ENCODE measurements at places on chromosomes 3 and 15.

DNA sequence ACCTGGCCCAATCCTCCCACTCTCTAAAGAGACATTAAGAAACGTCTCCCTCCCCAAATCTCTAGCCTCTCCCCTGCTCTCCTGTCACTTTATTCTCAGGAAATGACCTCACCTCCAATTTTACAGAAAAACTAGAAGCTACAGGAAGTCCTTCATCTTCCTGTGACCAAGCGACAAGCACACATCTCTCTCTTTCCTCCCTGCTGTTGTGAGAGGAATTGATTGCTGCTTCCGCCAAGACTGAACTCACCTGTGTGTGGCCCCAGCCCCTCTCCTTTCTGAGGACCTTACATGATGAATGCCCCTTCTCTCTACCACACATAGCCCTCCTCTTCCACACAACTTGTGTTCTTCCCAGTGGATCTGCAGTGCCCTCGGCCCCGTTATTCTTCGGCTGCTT, 18.2 kb downstream of the DNAJB8 start:
- DNase-seq, result no peak

- no peak for DNase-seq
These were observed 315.4 kb upstream of the LMCD1 start for GRCh38 chr3:8186213-8186612.

DNA sequence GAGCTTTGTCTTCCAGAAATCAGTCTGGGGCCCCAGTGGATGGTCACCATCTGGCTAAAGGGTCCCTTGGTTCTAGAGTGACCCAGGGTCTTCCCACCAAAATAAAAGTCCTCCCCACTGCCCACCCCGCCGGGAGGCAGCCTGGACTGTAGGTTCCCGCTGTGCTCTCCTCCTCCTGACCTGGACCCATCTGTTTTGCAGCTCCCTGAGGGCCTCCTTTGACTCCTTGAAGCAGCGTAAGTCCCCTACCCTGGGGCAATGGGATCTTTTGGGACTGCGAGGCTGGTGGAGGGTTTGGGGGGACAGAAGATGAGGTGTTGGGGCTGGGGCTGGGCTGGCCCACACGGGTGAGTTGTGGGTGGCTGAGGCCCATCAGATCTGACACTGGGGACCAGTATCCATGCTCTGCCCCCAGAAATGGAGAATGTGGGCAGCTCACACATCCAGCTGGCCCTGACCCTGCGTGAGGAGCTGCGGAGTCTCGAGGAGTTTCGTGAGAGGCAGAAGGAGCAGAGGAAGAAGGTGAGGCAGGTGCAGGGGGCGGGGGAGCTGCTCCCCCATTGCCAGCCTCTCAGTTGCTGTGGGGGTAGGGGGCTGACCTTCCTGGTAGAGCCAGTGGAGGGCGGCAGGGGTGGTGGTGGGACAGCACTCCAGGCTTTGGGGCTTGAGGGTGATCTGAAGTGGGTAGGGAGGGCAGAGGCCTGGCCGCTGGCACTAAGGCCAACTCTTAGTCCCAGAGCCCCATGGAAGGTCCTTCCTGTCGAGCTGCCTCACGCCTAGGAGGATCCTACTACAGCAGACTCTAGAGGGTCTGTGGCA, 30.4 kb downstream of the PSTPIP1 start:
- no peak for DNase-seq

- no peak for DNase-seq
These were observed 56.2 kb downstream of the ITGA11 start for GRCh38 chr15:68375716-68376220.

GRCh38 chr15:38238311-38238710, 14.3 kb upstream of the SPRED1 start:
- no peak for DNase-seq

DNA sequence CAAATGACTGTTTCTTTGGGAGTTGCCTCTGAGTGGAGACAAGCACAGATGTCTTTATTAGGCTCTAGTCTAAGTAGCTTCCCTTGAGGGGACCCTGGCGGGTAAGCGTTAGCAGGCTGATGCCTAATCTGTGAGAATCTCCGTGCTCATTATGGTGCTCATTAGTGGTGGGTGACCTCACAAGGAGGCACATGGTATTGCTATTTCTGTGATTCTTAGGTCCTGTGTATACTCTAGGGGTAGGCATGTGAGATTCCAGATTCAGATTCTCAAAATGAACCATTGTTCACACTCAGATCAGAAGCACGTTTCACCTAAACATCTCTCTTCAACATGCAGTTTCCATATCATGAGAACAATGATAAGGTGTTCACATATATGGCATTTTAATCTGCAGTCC, 809.7 kb downstream of the NR2F2 start:
- no peak for DNase-seq

- DNase-seq, result no peak
These were observed 126.2 kb upstream of the SYNPR start for GRCh38 chr3:63151897-63152296.

GRCh38 chr15:98874370-98874769, 133.2 kb downstream of the PGPEP1L start:
- DNase-seq, result no peak

- peak; percentile 76 for DNase-seq
These were observed 55.6 kb upstream of the CGNL1 start for GRCh38 chr15:57320631-57321220.

GRCh38 chr3:94070341-94070911, 7.6 kb downstream of the NSUN3 start:
- no peak for DNase-seq

GRCh38 chr15:27179789-27180188, 208.8 kb downstream of the GABRG3 start:
- DNase-seq, result no peak

DNA sequence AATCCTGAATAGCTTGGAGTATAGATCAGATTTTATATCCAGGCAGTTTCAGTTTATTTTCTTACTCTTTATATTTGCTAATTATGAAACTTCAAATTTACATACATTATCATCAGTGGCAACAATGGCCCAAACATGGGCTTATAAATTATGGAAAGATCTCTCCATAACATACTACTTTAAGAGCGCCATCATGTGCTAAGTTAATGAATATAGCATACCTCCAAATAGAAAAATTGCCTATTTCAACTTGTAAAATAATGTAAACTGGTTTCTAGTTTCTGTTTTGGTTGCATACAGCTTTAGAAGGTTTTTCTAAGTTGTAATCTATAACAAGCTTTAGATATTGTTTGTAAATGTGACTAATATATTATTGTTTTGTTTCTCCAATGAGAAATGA, 531.3 kb upstream of the UBE2E2 start:
- DNase-seq, result no peak

DNA sequence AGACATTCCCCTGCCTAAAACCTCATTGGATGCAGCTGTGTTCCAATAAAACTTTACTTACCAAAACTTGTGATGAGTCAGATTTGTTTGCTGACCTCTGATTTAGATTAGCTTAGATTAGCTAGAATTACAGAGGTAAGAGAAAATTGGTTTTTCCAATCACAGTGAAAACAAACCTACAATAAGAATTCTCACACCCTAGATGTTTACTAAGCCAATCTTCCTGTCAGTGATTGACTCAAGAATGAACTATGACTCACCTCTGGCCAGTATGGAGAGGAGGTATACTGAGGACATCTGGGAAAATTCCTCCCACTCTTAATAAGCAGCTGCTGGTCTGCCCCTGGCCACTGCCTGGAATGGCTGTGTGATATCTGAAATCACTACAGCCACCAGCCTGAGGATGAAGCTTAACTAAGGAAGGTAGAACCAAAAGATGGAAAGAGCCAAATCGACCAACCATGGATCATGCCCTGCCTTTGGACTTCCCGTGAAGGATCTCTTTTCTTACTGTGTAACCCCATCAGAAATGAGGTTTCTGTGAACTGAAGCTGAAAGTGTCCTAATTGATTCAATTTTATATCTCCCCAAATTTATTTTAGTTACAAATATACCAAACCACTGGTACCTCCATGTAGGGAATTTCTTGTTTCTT, 19.0 kb upstream of the GHSR start:
- DNase-seq, result peak; percentile 74

- DNase-seq, result no peak
These were observed 131.6 kb downstream of the SV2B start for GRCh38 chr15:91231703-91232102.

DNA sequence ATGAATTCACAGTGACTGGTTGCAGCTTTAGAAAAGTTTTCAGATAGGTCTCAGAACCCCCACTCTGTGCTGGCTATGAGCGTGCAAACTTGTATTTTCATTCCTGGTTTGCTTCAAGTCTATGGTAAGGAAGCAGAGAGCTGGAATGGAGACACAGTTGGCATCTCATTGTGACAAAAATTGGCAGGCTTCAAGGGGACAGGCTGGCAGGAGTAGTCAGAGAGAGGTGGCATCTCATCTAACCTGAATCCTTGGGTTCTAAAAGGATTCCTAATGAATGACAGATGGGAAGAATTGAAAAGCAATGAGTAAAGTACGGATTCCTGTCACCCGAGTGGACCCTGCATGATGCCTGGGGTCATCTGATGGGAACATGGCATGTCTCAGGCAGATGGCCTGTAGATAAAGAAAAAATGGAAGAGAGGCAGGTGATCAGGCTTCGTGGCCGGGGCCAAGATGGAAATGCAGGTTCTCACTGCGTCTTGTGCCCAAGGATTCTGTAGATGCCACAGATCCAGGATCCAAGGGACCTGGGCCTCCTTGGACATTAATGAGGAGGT, 89.4 kb upstream of the ABHD17C start:
- no peak for DNase-seq

- peak; percentile 39 for DNase-seq
These were observed 125.4 kb upstream of the RAD18 start for GRCh38 chr3:9088441-9089353.

GRCh38 chr15:85709250-85709649, 85.5 kb downstream of the KLHL25 start:
- DNase-seq, result no peak

DNA sequence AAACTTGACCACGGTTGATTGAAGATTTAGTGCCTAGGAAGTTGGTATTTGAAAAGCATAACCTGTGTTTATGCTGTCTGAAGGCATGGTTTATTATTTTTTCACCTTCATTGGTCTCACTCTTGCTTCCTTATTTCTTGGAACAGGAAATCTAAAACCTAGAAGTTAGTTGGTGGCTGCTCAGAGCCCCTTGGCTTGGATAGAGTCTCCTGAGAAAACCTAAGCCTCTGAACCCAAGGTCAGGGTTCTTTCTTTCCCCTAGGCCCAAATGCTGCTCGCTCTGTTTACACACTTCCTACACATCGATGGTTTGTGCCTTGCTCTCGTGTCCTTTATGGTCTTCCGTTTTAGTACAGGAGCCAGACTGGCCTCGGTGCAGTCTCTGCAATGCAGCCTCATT, 82.2 kb downstream of the TRAK1 start:
- no peak for DNase-seq

GRCh38 chr3:169931747-169932520, 20.6 kb downstream of the SAMD7 start:
- DNase-seq, result no peak

DNA sequence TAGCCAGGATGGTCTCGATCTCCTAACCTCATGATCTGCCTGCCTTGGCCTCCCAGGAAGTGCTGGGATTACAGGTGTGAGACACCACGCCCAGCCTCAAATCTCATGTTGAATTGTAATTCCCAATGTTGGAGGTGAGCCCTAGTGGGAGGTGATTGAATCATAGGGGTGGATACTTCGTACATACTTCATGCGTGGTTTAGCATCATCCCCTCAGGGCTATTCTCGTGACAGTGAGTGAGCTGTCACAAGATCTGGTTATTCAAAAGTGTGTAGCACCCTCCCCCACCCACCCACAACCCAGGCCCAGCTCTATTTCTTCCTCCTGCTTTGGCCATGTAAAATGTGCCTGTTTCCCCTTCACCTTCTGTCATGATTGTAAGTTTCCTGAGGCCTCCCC, 236.9 kb upstream of the IL12A start:
- DNase-seq, result no peak

DNA sequence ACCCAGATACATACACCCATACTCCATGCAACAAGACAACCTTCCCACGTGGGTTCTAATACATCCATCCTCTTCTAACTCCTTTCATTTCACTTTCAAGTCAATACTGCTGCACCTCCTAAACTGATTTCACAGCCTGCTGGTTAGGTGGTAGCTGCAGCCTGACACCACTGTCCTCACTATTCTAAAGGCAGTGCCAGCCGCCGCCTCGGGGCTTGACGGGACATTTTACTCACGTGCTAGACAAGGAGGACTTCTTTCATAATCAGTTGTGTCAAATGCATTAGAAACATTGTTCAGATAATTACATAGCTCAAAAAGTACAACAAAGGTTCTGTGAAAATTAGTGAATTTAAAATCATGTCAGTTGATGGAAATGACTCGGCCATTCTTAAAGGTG, 6.3 kb downstream of the UROC1 start:
- no peak for DNase-seq

GRCh38 chr3:126983653-126984390, 907 bp downstream of the PLXNA1 start:
- no peak for DNase-seq

- no peak for DNase-seq
These were observed 49.3 kb upstream of the LEKR1 start for GRCh38 chr3:156776871-156777270.

GRCh38 chr3:156469456-156469855, 85.5 kb downstream of the SSR3 start:
- DNase-seq, result peak; percentile 64

GRCh38 chr3:194257916-194258668, 93.0 kb downstream of the CPN2 start:
- DNase-seq, result no peak

DNA sequence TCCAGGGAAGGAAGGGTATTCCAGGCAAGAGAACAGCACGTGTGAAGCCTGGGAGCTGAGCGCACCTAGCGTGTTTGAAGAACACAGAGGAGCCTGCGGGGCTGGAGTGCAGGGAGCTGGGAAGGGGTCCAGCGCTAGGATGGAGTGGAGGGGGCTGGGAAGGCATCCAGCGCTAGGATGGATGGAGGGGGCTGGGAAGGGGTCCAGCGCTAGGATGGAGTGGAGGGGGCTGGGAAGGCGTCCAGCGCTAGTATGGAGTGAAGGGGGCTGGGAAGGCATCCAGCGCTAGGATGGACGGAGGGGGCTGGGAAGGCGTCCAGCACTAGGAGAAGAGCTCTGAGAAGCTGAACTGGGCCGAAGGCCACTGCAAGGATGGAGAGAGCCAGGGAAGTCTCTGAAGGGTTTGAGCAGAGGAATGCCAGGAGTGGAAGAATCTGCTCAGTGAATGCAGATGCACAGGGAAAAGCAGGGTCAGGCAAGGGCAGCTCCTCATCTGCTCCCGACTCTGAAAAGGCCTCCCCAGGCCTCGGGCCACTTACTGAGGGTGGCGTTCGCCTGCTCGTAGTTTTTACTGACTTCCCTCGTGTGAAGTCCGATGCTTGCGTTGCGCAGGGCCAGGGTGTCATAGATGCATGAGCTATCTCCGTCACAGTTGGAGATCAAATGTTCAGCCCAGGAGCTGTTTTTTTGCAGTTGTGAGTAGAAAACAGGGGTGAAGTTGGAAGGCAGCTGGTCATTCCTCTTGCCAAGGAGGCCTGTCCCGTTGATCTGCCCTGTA, 39.8 kb downstream of the MUC20 start:
- DNase-seq, result no peak

DNA sequence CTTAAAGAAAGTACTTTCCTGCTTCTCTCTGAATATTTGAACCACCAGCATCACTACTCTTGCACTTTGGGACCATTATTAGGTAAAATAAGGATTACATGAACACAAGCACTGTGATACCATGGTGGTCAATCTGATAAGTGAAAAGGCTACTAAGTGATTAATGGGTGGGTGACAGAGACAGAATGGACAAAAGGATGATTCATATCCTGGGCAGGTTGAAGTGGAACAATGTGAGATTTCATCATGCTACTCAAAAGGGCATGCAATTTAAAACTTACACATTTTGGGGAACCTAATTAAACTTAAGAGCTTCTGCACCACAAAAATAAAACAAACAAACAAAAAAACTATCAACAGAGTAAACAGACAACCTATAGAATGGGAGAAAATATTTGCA, 172.0 kb upstream of the CD96 start:
- DNase-seq, result peak; percentile 42
